ENCODE measurements at places on chromosomes 3 and 15.

DNA sequence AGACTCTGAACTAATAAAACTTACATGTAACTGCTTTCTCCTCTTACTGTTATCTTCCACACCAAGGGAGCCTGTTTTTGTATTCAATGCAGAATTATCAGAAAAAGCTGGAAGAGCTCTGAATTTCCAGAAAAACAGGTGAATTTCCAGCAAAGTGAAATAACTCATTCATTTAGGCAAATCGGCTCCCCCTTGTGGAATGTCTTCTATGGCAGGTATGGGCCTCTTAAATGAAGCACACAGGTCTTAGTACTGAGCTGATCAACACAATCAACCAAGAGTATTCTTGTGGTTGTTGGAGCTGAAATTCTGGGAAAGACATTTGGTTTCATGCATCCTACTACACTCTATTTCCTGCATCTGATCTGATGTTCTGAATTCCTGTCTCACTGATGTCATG is 31.0 kb upstream of the PTPRG start:
- DNase-seq: no peak

- DNase-seq: no peak
Observed at GRCh38 chr15:71115567-71116351, 488 bp downstream of the THSD4 start.

DNA sequence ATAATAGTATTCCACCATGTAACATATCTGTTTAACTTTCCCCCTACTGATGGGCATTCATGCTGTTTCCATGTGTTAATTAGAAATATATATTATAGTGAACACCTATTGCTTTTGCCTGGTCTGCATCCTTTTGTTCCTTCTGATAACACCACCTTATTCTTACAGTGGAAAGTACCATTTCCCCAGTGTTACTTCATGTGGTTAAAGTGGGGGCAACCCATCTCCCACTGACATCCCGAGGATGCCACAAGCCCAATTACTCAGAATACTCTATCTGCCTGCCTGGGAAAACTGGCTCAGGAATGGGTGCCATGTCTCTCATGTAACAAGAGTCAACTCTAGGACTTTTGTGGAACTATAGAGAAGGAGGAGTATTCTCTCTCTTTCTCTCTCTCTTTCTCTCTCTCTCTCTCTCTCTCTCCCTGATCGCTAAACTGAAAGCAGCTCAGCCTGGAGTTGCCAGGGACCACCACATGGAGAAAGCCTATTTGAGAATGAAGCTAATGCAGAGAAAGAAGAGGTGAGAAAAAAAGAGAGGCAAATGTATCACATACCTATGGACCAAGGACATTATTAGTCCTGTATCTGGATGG is 66.4 kb upstream of the PPIB start:
- DNase-seq: no peak

DNA sequence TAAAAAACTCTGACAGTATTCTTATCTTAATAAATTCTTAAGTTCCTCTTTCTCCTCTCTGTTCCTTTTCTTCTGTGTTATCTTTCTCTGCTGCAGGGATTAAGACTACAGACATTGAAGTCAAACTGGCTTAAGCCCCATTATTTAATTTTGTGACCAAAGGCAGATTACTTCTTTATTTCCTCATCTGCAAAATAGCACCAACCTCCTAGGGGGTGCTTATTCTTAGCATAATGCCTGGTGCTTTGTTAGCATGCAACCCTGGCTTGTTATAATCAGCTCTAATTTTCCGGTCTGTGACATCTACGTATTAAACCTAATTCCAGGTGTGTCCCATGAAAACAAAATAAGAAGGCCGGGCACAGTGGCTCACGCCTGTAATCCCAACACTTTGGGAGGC is 23.8 kb downstream of the SEMA6D start:
- no peak for DNase-seq

DNA sequence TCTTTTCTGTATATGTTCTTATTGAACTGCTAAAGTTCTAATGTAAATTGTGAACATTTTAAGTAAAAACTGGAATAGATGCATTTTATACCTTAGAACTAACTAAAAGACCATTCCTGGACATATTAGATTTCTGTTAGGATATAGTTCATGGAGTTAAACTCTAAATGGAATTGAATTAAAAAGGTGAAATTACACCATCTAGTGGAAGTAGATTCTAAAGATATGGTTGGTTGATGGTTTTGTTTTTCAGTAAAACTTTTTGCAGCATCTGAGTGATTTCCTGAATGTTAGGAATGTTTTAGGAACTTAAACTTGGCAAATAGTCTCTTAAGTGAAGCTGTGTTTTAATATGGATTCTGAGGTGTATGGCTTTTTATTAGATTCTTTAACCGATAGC is 96.8 kb downstream of the SLMAP start:
- DNase-seq: no peak

DNA sequence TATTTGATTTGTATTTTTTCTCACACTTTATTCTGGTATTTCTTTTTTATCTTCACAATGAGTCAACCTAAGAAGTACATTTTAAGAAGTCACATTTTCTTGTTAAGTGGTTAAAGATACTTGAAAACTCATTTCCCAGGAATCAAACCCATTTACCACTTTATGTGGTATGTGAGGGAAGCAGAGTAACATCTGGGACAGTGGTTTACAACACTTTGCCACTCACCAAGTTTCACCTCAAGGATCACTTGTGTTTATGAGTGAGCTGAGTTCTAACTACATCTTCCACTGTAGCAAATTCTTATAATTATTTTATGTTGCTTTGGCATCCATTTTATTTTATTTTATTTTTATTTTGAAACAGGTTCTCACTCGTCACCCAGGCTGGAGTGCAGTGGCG is 53.8 kb downstream of the IGSF11 start:
- no peak for DNase-seq

Measured in stimulated activated CD4-positive, alpha-beta T cell treated with anti-CD3 and anti-CD28 coated beads, Interleukin-2, amount 100 ng/mL, for 4 hours (primary cell).